ENCODE measurements at places on chromosomes 4 and X.

- no peak for DNase-seq
Measured at GRCh38 chrX:11386001-11386523, 92.8 kb downstream of the AMELX start.

DNA sequence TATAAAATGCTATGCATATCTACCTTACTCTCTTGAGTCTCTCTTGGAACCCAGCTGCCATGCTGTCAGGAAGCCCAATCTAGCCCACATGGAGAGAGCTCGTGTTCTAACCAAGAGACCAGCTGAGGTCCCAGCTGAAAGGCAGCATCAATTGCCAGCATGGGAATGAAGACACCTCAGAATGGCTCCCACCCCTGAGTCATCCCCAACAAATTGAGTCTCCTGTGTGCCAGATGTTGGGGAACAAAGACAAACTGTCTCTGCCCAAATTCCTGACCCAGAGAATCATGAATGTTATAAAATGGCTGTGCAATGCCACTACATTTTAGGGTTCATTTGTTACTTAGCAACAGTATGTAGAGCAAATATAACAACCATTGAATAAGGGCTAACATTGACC is 105.2 kb upstream of the STX18 start:
- no peak for DNase-seq

- DNase-seq = no peak
Measured at GRCh38 chr4:40204507-40205258, 7.9 kb downstream of the RHOH start.

DNA sequence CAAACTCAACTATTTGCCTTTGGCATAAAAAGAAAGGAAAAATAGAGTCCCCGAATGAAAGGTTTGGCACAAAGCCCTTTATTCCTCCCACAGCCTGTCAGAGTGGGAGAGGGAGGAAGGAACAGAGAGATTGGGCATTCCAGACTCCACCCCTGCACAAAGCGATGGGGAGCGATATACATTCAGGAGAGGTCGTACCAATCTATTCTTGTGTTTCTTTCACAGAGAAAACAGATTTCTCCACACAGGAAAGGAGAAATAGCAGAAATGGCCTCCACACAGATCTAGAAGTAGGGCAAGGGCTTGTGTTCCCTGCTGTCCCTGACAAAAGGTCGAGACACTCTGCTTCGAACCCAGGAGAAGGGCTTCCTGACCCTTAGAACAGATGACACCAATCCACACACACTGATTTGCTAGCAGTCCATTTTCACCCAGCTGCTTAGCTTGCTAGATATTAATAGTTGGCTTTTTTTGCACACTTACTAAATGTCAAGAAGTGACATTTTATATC is 197.4 kb downstream of the MAML3 start:
- DNase-seq = no peak

DNA sequence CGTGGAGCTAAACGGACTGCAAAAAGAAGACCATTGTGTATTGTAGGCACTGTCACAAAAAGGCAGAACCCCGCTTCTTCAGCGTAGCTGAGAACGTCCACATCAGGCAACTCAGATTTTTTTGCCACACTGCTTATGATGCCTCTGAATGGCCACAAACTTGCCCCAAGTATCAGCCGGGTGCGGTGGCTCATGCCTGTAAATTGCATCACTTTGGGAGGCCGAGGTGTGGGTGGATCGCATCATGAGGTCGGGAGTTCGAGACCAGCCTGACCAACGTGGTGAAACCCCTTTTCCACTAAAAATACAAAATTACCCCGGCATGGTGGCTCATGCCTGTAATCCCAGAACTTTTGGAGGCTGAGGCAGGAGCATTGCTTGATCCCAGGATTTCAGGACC is 14.9 kb upstream of the IL3RA start:
- DNase-seq = no peak

DNA sequence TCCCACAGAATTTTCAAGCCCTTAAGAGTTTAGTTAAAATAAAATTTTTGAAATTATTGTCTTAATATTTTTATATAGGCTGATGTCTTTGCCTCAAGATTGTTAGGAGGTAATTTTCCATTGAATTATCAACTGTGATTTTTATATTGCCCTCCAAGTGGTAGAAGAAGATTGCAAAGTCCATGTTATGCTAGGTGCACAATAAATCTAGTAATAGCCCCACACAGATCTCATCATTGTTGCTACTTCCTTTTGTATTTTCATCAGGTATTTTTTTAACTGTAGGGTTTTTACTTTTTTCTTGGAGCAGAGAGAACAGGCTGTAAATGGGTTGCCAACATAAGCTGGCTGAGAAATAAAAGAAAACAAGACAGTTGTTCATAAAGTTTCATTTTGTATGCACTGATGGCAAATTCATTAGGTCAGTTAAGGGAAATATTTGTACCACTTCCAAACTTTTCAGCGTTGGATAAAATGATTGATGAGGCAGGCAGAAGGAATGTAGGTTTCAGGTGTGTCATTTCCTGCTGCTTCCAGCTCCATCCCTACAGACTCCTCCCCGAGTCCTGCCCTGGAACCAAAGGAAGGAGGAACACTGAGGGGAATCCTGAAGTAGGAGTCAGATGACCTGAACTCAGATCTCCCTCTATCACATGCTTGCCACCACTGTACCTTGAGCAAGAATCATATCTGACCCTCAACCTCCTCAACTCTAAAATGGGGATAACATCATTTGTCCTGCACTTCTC is 105.5 kb downstream of the PRRG1 start:
- DNase-seq = no peak

DNA sequence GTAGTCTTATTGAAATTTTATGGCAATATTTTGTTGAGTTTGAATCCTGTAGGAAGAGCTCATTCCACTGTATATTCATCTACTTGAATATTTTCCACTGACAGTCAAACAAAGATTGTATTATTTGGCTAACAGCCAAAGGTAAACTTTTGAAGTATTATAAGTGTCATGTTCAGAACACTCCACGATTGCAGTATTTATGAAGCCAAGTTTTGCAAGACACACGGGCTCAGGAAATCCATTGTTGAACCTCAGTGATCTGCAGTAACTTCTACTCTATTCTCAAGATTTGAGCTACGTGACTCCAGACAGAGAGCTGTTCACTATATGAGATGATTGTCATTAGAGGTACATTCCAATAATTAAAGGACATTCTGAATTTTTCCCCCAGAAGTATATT is 302.7 kb upstream of the ADGRL3 start:
- DNase-seq = no peak

DNA sequence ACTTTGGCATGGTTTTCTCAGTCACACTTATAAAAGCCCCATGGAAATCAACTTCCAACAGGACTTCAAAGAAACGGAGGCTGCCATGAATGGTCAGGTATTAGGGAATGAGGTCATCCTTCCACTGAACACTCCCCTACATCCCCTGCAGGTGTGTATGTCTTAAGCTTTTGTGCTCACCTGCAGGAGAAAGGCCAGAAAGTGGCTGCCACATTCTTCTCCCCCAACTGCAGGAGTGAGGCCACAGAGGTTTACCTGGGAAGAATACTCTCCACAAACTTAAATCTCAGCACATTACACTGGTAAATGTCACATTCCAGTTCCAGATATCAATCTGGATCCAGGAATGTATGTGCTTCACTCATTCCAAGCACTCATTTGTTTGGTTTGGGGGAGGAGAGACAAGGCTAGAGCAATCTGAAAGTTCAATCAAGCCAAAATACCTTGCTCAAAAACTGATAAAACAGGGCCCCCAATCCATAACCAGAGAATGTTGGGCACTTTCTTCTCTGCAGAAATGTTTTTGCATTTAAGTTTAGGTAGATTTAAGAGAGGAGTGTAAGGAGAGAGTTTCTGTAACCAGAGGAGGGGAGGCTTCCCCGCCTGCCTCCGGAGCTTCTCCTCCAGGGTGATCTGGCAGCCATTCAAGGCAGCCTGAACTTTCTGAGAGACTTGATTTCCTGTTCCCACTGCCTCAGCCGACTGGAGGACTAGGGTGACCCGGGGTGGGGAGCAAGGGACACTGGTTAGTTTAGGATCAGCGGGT is 15.4 kb downstream of the FAM9C start:
- DNase-seq = no peak

DNA sequence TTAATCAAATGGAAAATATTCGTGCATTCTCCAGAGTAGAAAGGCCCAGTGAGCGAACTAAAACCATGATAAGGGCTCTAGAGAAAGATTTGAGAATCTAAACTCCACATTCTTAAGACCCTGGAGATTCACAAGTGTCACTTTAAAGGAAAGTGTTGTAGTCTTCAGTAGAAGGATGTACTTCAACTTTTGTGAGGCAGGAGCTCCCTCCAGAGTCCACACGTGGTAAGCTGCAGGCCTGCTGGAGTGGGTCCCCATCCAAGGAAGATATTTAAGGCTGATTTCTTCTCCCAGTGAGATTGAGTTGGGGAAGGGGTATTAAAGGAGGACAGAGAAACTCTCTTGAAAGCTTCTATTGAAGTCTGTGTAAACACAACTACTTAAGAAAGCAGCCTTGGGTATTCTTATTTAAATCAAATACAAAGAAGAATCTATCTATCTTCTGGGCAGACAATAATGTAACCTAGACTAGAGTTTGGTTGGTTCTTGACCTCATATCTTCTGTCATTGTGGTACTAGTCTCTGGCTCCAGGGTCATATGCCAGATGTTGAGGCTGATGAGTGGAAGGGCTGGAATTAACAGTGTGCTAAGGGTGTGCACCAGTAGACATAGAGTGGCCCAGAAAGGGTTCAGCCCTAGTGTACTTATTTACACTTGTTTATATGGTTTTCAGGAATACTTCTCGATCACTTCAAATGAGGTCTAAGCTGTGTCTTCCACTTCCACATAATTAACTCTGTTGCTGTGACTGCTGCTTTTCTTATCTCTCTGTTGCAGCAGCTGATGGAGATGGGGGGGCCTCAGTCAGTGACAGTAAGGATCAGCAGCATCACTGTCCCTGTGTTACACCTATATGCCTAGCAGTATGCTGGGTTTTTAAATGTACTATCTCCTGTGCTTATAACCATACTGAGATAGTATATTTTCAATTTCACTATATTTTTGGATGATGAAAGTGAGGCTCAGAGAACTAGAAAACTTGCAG is 76.1 kb downstream of the HMGB2 start:
- DNase-seq = peak; percentile 48

GRCh38 chr4:99099311-99099710 is 10.7 kb upstream of the ADH5 start:
- DNase-seq = no peak

GRCh38 chr4:153205757-153206156 is 1.5 kb downstream of the TRIM2 start:
- DNase-seq = no peak

- no peak for DNase-seq
Measured at GRCh38 chr4:149173241-149174013, 642.2 kb downstream of the IQCM start.
